ENCODE measurements at places on chromosomes 6 and 20.

DNA sequence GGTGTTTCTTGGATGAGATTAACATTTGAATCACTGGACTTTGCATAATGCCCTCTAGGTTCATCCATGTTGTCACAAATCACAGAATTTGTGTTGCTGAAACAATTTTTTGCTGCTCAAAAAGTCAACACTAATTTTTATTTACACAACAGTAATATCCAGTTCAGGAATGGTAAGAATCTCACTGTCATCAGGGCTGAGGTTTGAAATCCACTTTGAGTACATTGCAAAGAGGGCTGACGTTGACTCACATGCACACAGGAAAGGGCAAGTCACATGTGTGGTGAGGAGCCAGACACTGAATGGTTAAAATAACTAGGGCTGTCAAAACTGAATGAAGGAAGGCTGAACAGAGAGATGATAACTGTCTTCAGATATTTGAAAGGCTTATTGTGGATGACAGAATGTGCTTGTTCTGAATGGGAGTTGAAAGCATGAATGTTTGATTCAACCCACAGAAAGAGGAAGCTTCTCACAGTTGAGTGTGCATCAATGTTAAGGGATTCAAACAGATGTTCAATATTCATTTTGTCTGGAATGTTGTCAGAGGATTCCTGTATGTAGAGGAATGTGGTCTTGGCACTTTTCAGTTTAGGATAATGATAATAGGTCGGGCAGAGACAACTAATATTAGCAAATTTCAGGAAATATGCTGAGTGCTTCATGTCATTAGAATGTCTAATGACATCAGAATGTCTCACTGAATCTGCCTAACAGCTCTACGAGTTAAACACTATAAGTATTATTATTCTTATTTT lies 3.6 kb upstream of the ADGRG6 start:
- DNase-seq = no peak

DNA sequence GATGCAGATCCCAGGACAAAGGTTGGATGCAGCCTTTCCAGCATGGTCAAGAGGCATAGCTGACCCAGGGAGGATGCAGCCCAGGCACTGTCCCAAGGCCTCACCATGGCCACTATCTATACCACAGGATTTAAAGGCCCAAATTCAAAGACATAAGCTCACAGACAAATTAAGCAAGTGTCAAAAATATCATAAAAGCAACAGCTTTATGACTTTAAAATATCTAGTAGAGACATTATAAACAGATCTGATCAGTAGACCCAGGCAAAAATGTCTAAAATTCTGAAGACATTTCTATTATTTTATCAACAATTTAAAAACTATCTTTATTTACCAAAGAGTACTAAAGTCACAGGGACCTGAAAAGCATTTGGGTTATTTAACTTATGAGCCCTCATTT lies 373.5 kb downstream of the CDC5L start:
- no peak for DNase-seq

DNA sequence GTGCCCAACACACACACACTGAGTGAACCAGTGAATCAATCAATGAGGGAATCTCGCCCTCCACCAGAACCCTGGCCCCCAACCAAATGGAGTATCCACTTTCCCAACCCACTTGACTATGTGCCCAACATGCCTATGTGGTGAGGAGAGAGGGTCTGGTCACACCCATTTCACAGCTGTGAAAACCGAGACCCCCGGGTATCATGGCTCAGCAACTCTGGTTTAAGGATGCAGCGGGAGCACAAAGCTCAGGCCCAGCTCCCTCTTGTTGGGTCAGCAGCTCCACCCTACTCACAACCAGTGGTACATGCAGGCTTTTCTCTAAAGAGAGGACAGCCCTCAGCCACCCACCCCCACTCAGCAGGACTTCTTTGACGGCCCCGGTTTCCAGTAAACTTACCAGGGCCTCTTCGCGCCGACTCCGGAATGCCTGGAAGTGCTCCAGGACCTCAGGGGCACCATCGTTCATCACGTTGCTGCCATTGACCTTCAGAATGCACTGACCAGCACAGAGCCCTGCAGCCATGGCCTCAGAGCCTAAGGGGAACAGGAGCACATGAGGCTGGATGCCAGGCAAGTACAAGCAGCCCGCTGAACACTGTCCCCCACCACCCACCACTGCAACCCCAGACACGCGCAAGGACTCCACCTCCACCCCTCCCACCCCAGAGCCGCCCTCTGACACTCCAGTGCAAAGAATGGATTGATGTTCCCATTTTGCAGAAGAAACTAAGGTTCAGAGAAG lies 174.7 kb downstream of the PREX1 start:
- DNase-seq = no peak

GRCh38 chr6:101085327-101085726 lies 204.2 kb upstream of the ASCC3 start:
- DNase-seq = no peak

- DNase-seq = no peak
Observed at GRCh38 chr20:37259031-37259430, 2.6 kb downstream of the GHRH start.

DNA sequence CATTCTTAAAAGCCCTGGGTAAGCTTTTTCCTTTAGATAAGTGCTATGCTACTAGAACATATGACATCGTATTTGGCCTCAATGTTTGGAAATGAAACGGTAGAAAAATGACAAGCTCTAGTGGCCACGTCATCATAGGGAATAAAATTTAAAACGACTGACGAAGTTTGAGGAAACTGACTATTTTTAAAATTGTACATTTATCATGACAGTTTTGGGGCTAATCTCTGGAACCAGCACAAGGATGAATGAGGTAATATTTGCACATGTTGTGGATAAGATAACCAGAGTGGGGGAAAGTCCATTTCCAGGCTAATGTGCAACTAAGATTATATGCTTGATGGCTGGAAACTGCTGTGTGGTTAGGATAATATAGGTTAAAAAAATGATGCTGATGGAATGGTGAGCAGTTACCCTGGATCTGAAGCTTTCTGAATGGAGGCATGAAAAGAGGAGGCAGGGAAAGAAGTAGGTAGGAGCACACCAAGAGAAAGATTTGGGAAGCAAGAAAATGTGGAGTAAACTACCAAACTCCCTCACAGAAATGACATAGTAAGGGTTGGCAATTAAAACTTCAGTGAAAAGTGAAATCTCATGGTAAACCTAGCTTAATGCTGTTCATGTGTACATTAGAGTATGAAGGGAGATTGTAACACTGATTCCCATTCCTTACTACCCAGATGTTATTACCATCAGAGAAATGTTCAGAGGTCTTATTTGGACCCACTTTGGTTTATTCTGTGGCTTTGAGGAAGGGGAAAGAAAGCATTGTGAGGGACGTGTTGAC lies 42.7 kb upstream of the CEP162 start:
- DNase-seq = no peak

DNA sequence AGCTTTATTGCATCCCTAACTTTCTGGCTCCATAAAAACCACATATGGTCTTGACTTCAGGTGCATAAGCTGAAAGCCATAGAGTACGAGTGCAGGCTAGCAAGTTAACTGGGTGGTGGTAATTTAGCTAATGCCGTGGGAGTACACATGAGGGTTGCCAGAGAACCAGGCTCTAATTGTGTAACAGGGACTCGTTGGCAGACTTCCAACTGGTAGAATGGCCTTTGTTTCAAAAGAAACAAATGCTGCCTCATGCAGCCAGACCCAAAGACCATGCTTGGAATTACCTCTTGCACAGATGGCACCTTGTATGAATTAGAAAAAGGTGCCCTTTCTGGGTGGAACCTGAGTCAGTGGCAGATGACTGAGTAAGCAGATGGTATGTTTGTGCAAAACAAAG lies 73.2 kb downstream of the LY86 start:
- no peak for DNase-seq

GRCh38 chr20:44423480-44423879 lies 52.2 kb upstream of the TTPAL start:
- DNase-seq = no peak

- no peak for DNase-seq
Observed at GRCh38 chr20:1879934-1880333, 15.3 kb upstream of the SIRPA start.

GRCh38 chr20:24384865-24385264 lies 84.6 kb upstream of the SYNDIG1 start:
- DNase-seq = no peak

DNA sequence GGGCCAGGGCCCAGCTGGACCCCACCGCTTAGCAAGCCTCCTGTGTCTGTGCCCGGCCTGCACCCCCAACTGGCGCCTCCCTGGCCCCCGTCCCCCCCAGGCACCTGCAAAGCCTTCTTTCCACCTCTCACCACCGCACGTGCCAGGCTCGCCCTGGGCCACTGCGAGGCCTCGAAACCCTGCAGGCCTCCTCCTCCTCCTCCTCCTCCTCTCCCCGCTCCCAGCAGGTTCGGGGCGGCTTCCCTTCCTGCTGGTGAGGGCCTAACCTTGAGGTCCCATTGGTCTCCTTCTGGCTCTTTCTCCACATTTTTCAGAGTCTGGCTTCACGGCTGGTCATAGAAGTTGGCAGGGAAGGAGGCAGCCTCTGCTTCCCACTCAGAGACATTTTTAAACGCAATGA lies 76.8 kb upstream of the GATA5 start:
- DNase-seq = no peak

DNA sequence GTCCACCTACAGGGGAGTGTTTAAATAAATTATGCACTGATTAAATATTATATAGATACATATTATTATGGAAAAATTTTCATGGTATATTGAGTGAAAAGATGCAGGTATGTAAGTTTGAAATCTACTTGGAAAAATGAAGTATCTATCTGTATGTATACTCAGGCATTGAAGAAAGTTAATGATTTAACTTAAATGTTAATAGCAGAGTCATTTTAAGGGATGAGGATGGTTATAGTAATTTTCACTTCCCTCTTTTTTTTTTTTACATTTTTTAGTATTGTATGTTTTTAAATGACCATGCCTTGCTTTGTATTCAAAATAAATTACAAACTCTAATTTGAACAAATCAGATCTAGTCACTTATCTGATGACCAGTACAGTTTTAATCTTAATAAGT lies 43.2 kb upstream of the NOTCH4 start:
- DNase-seq = no peak

GRCh38 chr6:35216412-35216732 lies 2.6 kb downstream of the SCUBE3 start:
- no peak for DNase-seq

DNA sequence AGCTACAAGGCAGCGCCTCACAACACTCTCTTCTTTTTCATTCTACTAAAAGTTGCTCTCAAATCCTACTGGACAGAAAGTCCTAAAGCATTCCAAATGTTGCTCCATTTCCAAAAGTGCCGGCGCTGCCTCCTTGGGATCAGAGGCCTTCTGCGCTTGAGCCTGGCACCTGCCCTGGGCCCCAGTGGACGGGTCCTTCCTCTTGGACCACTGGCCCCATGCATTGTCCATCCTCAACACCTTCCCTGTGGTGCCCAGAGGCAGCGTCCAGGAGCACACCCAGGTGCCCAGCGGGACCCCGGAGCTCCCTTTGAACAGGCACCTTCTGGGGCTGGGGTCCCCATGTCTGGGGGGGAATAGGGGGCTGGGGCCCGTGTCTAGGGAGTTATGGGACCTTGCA lies 205.2 kb downstream of the ERMARD start:
- DNase-seq = no peak

DNA sequence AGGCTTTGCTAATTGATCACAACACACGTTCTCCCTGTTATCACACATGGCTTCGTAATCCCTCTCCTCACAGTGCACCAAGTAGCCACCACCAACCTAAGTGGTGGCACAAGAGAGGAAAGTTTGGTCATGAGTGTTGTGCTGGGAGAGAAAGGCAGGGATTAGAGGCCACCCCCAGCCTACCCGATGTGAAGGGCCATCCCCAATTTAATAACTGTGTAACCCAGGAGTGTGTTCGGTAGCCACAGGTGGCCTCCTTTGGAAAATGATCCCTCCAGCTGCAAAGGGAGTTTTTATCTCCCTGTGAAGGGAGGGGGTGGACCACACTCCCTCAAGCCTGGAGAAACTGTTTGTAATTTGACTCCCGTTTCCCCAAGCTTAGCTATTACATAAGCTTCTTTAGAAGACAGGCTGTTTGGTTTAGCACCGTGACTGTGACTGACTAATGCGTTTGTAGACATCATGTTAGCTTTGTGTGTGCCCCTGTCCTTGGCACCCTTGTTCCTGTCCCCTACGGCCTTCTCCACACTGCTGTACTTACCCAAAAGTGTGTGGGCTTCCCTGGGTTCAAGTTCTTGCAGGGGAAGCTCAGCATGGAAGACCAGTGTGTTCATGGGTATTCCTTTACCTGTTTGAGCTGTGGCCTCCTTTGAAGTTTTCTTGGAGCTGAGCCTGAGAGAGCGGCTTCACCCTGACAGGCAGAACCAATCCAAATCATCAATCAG lies 20.6 kb downstream of the PPP1R16B start:
- DNase-seq = no peak

DNA sequence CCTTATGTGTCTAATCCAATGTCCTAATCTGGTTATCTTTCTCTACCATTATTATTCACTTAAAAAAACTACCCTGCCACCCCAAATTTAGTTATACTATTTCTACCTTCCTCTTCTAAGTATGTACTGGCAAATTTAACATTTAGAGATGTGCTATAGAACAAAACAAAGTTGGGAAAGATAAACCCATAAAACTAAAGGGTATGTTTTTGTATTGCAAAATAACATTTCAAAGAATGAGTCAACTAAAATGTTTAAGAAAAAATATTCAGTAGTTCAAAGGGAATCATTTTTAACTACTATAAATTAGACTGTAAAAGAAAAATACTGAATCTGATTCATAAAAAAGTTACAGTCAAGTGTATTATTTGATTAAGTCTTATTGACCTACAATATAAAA lies 103.0 kb downstream of the LMBRD1 start:
- DNase-seq = no peak

GRCh38 chr6:107821591-107821990 lies 2.5 kb downstream of the SCML4 start:
- no peak for DNase-seq

GRCh38 chr6:11654876-11655275 lies 117.3 kb downstream of the TMEM170B start:
- no peak for DNase-seq

GRCh38 chr6:130076512-130076911 lies 58.1 kb downstream of the L3MBTL3 start:
- DNase-seq = no peak

DNA sequence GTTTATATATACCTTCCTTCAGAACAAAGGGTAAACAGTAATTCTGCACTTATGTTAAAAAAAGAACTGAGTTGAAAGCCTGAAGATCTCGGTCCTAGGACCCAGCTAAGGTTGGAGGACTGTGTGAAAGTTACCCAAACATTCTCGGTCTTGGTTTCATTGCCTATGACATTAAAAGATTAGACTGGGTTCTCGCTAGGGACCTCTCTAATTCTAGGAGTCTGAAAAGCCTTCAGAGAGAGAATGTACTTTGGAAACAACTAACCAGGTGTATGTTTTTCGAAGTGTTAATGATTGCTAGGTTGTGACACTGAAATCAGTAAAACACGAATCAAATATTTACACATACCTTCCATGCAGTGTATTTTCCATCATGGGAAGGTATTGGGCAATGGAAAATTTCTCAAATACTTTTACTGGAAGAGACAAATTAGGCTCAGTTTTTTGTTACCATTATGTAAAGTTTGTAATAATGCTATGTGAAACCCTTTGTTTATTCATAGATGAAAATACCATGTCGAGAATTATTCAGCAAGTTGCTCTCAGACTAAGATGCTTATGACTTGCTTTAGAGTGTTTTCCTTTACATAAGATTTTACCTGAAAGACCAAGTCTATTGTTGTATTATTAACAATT lies 113.7 kb upstream of the LOC128125822 start:
- DNase-seq = no peak

- peak; percentile 79 for DNase-seq
Observed at GRCh38 chr6:12008366-12009179, 3.5 kb upstream of the HIVEP1 start.

GRCh38 chr20:10857352-10858070 lies 183.7 kb upstream of the JAG1 start:
- DNase-seq = no peak

Data from activated T-helper 2 cell treated with anti-CD3 and anti-CD28 coated beads, Interferon-gamma antibody, Interleukin-2, Interleukin-4, amounts not matched to agents 10 μg/mL and 5 μg/mL and 100 μg/mL, durations not matched to agents 14 hours and 24 hours and 36 hours (primary cell).